ENCODE measurements at places on chromosomes 6 and 20.

DNA sequence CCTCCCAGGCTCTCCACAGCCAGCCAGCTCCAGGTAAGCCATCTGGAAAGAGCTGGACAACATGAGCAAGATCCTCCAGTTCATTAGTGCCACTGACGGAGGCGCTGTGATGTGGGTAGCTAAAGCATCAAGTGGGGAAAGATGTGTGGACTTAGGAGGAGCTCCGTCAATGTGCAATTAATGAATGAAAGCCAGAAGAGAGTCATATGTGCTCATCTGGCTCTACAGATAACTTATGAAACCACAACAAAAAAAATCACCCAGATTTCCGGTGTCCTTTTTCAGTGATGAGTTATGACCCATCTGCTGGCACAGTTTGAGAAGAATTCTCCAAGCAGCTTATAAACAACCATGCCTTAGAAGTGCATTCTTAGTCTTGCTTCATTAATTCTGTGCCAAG lies 311.7 kb upstream of the PLCB4 start:
- peak; percentile 87 for DNase-seq

DNA sequence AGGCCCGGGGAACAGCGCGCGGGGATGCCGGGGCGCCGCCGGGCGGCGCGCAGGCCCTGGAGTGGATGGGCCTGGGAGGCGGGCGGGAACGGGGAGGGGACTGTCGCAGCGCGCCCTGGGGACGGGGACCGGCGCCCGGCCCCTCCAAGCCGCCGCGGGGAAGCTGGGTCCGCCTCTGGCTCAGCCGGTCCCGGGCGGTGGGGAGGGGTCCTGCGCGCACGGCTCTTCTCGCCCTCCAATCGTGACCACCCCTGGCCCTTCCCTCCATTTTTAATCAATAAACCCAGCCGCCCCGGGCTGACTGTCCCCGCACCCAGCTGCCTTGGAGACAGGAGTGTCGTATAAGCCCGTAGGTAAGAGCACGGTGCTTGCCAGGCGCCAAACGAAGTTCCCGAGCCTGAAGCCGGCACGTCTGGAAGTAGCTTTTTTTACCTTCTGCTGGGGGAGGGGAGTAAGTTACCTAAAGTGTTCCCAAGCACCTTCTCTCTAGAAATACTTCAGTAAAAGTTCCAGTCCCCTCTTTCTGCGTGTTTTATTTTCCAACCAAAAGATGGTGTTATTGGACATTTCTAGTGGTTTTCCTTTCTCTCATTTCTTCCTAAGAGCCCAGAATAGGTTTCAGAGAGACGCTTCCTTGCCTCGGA lies 780 bp upstream of the TAF4 start:
- no peak for DNase-seq

GRCh38 chr20:62544505-62545055 lies 68.8 kb upstream of the GATA5 start:
- no peak for DNase-seq

- no peak for DNase-seq
These were observed 527.5 kb downstream of the PRKN start for GRCh38 chr6:162200041-162200440.

DNA sequence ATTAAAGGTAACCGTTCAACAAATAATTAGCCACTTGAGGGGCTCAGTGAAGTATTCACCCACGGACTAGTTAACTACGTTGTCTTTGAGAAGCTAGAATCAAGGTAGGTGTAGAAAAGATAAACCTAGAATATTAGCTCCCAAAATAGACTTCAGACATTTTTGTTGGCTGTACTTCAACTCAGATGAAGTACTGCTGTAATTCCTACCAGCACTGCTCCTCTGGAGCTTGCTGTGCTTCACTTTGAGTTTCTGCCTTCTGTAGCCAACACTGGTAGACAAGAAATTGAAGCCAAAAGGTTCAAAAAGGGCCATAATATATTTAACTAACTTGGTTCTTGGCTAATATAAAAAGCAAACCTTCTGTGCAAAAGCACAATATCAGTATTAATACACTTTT lies 18.8 kb upstream of the SDHAF4 start:
- no peak for DNase-seq

DNA sequence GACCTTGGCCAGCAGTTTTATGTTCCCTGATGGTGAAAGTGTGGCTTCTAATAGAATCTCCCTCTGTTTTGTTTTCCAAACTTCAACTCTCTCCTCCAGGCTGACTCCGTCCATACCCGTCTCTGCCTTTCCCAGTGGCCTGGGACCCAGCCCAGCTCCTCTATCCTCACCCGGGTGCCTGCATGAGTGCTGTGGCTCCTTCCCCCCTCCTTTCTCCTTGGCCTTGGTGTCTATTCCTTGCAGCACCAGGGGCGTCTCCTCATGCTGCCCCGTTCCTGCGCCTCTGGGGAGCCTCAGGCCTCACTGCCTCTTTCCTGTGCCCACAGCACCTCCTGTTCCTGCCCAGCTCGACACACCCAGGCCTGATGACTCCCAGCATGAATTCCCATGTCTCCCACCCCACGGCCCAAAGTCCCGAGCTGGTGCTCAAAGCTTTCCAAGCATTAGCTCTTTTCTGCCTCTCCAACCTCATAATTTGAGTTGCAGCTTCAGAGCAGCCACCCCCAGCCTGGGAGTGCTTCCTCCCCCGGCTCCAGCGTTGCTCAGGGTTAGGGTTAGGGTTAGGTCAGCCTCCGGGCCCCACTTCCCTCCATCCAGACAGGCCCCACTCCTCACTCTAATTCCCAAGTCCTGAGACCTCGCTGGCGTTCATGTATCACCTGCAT lies 56.3 kb upstream of the AFDN start:
- no peak for DNase-seq

DNA sequence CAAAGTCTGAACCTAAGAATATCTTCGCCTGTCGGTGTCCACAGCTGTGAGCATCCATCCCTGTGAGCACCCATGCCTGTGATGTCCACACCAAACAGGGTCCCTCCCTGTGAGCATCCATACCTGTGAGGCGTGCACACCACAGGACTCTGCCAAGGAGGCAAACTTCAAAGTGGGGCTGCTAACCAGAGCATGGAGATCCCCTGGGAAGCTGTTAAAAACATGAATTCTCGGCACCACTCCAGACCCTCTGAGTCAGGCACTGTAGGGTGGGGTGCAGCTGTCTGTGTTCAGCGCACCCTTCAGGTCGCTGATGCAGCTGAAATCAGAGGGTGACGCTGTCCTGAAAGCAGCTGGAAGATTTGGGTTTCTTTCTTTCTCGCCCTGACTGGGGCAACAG lies 85.4 kb upstream of the NXT1 start:
- DNase-seq: no peak

- no peak for DNase-seq
These were observed 67.5 kb upstream of the EDN1 start for GRCh38 chr6:12222405-12223366.

DNA sequence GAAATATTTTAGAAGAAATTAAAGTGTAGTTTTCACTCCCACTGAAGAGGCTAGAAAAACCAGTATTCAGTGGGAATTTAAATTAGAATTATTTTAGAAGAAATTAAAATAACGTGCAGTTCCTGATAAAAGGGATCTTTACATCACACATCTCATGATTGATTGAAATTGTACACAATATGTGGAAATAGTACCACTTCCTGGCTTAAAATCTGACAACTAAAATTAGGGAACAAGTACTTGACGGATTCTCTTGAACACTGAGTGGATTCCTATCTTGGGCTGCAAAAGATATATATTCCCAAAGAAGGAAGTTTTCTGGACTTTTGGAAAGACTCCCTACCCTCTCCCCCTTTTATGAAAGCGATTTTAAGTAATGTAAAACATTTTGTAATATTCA lies 14.6 kb upstream of the MTCL3 start:
- no peak for DNase-seq

- DNase-seq: no peak
These were observed 2.6 kb upstream of the VGLL2 start for GRCh38 chr6:117262799-117263198.

DNA sequence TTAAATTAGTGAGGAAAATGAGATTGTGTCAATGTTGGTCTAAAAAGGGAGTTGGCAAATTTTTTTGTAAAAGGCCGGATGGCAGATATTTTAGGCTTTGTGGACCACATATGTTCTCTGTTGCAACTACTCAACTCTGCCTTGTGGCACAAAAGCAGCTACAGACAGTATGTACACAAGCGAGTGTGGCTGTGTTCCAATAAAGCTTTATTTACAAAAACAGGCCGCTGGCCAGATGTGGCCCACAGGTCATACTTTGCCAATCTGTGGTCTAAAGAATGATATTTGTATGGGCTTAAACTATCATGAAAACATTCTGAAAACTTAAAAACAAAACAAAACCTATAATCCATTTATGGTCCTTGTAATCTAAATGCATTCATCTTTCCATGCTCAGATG lies 228.3 kb downstream of the CLIC5 start:
- no peak for DNase-seq

DNA sequence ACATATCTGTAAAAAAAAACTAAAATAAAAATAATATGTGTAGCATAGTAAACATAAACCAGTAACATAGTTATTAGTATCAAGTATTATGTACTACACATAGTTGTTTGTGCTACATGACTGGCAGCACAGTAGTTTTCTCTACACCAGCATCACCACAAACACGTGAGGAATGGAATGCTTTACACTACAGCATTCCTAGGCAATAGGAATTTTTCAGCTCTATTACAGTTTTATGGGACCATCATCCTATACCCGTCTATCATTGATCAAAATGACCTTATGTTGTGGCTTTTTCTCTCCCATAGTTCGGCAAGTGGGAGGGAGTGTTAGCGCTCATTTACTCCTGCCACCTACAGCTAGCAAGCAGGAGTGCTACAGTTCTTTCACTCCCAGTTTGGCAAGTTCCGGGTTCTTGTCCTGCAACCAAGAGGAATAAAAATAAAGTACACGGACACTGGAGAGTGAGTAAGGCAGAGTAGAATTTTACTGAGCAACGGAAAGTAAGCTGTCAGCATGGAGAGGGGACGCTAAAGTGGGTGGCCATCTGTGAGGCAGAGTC lies 196.8 kb upstream of the HSF2 start:
- no peak for DNase-seq

GRCh38 chr20:48737434-48738093 lies 90.2 kb downstream of the PREX1 start:
- no peak for DNase-seq

GRCh38 chr20:33584976-33585375 lies 77.2 kb upstream of the C20orf144 start:
- no peak for DNase-seq

DNA sequence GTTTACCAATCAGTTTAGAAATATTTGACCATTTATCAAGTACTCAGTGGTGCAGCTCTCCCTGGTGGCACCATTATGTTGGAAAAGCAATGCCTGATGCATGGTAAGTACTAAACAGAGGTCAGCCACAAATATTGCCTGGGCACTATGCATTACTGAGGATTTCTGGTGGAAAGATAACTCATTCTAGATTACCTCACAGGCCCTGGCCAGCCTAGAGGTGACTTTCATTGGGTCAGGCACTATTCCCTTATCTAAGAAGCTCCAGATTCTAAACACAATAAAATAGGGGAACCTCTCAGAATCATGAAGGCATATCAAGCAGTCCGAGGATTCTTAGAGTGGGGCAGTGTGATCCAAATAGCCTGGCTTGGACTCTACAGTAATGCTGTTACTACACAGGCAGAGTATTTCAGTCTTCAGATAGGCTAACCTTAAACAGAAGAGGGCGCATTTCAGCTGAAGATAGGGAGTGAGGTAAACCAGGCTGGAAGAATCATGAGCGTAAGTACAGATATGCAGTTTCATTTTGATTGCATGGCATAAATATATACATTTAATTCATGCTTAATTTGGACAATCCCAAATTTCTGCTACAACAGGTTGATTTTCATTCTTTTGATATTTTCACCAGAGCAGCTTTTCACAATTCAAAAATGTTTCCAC lies 12.1 kb downstream of the LGSN start:
- no peak for DNase-seq

- DNase-seq: no peak
These were observed 293.5 kb downstream of the LRFN2 start for GRCh38 chr6:40293460-40294185.

- DNase-seq: no peak
These were observed 42.3 kb downstream of the KIF13A start for GRCh38 chr6:17945111-17945510.

- DNase-seq: no peak
These were observed 18.3 kb downstream of the KIF6 start for GRCh38 chr6:39706819-39707335.

DNA sequence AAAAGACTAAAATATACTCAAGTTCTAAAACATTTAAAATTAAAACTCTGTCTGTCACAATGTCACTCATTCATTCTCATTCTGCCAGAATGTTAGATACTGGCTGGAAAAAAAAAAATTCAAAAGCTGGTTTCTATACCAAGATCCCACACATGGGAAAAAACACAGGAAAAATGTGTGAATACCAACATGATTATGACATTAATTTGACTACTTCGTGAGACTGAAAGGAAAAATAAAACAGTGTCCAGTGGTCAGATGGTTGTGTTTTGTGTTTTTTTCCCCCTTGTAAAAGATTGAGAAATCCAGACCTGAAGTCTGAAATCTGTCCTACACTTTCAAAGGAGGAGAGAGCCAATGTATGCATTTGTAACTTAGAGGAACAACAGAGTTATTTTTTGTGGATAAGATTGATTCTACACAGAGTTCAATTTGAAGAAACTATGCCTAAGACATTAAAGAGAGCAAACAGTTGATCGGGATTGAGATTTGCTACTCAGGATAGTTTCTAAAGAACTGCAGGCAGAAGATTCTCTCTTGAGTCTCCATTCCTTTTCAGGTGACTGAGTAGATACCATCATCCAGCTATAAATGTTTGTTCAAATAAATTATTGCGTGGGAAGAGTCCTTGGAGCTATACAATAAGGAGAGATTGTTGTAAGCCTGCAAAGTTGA lies 39.2 kb upstream of the TXLNB start:
- DNase-seq: no peak

GRCh38 chr20:16350465-16350864 lies 222.8 kb downstream of the KIF16B start:
- no peak for DNase-seq

GRCh38 chr6:53868626-53869025 lies 73.8 kb downstream of the LRRC1 start:
- peak; percentile 48 for DNase-seq

DNA sequence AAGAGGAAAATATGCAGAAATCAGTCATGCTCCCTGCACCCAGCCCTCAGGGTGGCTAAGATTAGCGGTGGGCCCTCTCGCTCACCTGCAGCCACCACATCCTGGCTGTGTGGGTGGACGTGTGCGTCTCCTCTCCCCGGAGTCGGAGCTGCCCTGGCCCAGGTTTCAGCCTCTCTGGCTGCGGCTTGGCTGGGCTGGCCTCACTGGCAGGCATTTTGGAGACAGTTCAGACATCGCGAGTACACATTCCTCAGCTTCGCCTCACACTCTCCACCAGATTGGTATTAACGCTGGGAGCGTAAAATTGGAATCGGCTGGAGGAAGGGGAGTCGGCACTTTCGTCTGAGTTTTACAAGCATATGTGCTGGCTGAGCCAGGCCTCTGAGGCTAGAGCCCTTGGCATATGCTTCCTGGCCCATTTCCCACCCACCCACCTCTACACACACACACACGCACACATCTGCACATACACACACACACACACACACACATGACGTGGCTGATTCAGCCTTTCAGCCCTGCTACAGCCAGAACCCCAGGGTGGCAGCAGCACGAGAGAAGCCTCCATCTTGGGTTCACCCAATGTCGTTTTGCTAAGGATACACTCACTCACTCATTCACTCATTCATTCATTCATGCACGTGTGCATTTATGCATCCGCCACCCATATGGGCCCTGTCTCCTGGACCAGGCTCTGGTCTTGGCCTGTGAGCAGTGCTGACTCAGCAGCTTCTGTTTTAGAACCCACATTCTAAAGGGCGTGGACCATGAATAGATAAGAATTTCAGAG lies 42.9 kb downstream of the BCAS4 start:
- no peak for DNase-seq
